Left ventricle myocardium superior (tissue), 1 donor: ENCODE measurements at places on chromosomes 4 and X.

- no peak for DNase-seq
Measured at GRCh38 chr4:121050300-121050699, 22.0 kb downstream of the NDNF start.

- DNase-seq = no peak
Measured at GRCh38 chr4:4524364-4524763, 17.5 kb downstream of the STX18 start.

DNA sequence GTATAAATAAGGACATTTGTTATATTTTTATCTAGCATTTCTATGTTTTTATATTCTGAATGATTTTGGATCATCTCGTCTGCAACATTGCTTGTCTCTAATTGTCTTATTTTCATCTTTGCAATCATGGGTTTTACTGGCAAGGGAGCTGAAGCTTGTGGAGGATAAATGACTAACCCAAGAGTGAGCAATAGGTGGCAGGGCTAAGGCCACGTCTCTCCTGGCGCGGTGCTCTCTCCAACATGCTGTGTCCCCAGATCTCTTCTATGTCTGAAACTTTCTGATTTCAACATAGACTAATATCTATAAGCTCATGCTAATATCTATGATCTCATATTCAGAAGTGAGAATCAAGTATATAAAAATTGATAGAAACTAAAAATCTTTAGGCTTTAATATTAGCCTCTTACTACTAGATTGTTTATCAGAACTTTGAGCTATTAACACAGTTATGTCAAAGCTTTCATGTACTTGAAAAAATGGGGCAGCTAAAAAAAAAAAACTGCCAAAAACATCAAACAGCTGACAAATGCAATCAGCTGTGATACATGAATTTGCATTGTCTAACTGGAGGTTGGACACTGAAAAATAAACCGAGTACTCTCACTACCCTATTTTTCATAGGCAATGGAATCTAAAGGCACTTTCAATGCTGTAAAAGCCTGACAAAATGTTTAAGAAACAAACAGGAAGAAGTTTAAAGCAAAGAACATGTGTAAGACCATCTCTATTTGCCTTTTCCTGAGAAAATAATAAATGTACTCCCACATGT lies 169.2 kb downstream of the TMA16 start:
- DNase-seq = no peak

DNA sequence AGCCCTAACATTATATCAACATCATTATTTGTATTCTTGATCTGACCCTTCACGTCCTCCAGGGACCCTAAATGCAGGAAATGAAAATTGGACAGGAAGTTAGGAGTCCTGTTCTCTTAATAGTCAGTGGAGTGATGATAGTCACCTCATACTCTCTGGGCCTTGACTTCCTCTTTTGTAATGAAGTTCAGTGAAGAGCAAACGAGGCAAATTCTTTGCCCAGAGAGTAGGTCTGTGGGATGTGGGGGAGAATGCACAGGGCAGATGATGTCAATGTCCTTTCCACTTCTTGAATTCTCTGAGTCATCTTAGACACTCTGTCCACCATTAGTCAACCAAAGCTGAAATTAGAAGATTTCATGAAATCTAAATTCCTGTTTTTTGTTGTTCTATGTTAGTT lies 17.1 kb upstream of the GPRIN3 start:
- DNase-seq = no peak

- DNase-seq = no peak
Measured at GRCh38 chr4:110621328-110621812, 1.5 kb downstream of the PITX2 start.

DNA sequence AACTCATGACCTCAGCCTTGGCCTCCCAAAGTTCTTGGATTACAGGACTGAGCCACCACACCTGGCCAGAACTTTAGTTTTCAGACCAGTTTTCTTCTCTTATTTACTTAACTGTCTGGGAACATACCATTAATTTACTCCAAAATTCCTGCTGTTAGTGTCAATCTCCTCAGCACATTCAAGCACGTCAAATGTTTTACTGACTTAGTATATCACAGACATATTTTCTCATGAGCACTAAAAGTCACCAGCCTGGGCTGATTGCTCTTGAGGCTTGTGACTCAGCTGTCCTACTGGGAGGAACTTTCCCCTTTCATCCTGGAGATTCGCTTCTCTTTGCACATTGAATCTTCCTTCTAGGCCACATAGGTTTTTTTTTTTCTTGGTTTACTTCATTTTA lies 109.6 kb downstream of the PCDH18 start:
- DNase-seq = no peak

DNA sequence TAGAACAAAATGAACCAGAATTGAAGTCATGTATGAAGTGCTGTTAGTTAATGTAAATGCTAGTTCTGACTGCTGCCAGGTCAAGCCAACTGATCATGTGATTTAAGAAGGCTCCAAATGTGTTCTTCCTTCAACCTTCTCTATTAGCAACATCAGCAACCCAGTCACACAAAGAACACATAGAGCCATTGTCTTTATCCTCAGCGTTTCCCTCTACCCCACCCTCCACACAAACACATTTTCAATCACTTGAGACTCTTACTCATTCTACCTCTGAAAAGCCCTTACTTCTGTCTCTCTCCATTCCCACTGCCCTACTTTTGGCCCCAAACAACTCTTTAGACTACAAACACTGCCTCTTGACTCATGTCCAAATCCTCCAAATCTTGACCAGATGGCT lies 89.7 kb upstream of the KDR start:
- DNase-seq = no peak

GRCh38 chr4:112170451-112170993 lies 25.3 kb downstream of the FAM241A start:
- DNase-seq = no peak

GRCh38 chrX:149032449-149032848 lies 472.7 kb downstream of the IDS start:
- no peak for DNase-seq

GRCh38 chr4:65242156-65242846 lies 428.0 kb downstream of the EPHA5 start:
- no peak for DNase-seq

- DNase-seq = no peak
Measured at GRCh38 chr4:22745234-22745633, 52.5 kb downstream of the GBA3 start.

DNA sequence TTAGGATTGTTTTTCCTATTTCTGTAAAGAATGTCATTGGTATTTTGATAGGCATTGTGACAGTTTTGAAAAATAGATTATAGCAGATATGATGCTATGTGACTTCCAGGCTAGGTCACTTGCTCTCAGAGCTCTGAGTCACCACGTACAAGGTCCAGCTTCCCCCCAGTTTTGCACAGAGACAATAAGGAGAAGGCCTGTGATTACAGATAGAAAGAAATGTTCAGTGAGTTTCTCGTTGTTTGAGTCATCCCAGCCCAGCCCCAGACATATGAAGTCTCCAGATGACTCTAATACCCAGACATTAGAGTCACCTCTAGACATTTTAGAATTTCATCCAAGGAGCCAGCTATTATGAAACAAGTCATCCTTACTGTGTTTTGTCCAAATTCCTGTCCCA lies 57.2 kb downstream of the MFAP3L start:
- no peak for DNase-seq

GRCh38 chr4:138188406-138189084 lies 53.6 kb downstream of the SLC7A11 start:
- DNase-seq = no peak

GRCh38 chrX:76253432-76253831 lies 80.6 kb downstream of the PBDC1 start:
- DNase-seq = no peak

- no peak for DNase-seq
Measured at GRCh38 chrX:459611-460010, 72.9 kb upstream of the PPP2R3B start.

DNA sequence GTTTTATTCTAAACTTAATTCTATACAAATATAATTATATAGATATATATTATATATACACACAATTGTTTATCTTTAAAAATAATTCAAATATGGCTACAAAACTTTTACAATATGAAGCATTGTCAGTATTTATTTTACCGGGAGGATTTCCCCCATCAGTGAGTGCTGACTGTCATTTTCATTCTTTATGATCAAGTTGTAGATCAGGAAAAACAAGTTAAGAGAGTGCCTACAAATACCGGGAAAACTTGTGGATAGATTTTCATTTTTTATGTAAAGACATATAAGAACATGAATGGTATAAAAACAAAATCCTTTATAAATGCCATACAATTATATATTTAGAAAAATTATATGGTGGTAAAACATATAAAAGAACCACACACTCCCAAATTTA lies 37.8 kb downstream of the CLCN3 start:
- DNase-seq = no peak

GRCh38 chr4:144575181-144575580 lies 70.8 kb upstream of the HHIP start:
- DNase-seq = no peak

GRCh38 chr4:2284934-2285612 lies 23.2 kb upstream of the MXD4 start:
- DNase-seq = no peak

- no peak for DNase-seq
Measured at GRCh38 chr4:55358668-55359067, 12.6 kb downstream of the SRD5A3 start.

DNA sequence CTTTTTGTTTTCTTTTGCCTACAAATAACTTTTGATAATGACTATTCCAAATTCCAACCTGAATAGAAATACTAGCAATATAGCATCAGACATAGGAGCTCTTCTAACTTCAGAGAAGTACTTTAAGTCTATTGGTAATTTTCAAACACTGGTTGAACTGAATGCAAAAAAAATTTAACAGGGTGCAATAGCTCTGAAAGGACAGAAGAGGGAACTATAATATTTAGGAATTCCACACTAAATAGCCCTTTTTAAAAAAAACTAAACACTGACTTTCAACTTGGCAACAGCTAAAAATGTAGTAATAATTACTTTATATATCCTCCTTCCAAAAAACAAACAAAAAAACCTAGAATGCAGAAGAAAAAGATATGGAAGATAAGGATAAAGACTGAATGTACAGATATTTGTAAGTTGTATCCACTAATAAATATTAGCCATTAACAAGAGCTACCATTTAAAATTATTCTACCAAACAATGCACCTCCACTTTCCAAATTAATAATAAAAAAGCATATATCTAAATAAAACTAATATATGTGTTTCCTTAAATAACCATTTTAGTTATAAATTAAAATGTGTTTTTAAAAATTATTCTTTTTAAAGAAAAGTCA lies 81.4 kb downstream of the FBXW7 start:
- DNase-seq = no peak

DNA sequence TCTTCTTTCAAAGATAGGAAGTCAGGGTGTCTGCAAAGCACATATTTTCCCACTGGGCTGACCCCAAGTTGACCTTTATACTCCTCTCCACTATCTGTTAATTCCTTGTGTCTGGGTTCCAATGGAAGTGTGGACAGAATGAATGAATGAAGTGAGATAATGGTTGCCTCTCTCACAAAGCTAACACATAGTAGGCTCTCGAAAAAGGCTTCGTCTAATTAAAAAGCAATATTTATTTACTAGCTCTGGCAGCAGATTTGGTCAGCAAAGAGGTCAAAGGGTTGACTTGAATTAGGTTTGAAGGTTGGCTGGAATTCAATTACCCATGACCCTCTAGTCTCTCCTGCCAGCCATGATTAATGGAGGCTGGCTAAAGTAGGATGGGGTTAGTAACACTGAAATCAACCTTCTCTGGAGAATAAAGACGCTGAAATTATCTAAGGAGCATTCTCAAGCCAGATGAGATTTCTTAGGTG lies 280.3 kb upstream of the KLF3 start:
- DNase-seq = no peak

DNA sequence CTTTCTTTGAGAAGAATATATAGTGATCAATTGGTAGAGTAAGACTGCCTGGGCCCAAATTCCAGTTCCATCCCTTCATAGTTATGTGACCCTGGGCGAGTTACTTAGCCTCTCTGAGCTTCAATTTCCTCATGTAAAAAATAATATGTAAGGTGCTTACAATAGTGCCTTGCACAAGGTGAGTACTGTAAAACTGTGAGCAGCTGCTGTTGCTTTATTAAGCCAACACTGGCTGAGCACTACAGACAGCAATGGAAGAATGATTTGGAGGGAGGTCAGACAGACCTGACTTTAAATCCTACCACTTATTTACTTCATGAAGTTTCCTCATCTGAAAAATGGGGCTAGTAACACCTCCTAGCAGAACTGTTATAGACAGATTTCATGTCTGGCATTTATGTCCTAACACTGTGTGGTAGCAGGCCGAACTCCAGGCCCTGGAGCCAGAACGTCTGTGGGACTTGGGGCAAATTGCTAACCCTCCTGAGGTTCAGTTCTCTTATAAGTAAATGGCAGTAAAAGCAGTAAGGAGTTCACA lies 53.8 kb downstream of the RNF150 start:
- no peak for DNase-seq

- no peak for DNase-seq
Measured at GRCh38 chr4:52548818-52549570, 110.1 kb downstream of the USP46 start.

GRCh38 chr4:104719539-104720230 lies 225.0 kb upstream of the CXXC4 start:
- DNase-seq = no peak

- DNase-seq = no peak
Measured at GRCh38 chr4:99722725-99723124, 65.1 kb upstream of the C4orf54 start.

- no peak for DNase-seq
Measured at GRCh38 chrX:149312988-149313387, 192.1 kb downstream of the IDS start.

GRCh38 chrX:49037883-49038475 lies 5.2 kb downstream of the TFE3 start:
- no peak for DNase-seq

- no peak for DNase-seq
Measured at GRCh38 chr4:16838226-16838875, 60.1 kb downstream of the LDB2 start.

DNA sequence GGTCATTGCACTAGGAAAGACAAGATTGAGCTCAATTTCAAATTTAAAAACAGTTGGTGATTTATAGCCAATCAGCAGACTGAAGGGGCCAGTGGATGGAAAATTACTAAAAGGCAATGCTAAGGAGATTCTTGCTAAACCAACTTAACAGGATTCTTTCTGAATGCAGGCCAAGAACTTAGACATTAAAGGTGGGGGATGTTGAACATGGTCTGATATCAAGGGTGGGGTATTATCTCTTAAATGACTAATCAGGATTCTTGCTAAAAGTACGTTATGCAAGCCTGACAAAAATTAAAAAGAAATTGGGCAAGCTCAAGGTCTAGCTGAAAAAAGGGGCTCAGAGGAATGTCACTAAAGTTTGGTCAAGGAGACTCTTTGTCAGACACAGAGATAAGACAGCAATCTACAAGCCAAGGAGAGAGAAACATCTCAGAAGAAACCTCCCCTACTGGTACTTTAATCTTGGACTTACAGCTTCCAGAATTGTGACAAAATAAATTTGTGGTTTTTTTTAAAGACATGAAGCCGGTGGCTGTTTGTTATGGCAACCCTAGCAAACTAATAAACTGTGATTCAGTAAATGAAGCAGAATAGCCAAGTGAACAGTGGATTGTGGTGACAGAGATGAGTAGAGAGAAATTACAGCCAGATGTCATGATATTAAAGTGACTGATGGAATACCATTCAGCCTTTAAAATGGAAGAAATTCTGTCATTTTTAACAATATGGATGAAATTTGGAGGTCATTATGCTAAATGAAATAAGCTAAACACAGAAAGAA lies 120.3 kb upstream of the KLHL4 start:
- DNase-seq = no peak
